Upper lobe of right lung (tissue), 1 donor: ENCODE measurements at places on chromosomes 5 and 9. TPM values are rescaled to one million over a fixed set of nuclear protein-coding genes. Genes with fewer than 3 reads are reported as not detected.

Gene ADRB2
- total RNA-seq = 28.0 TPM

Gene FOXD4L3
- not detected for total RNA-seq

- DNase-seq = no peak
Measured at GRCh38 chr5:9559965-9560364, 14.1 kb upstream of the SEMA5A start.

DNA sequence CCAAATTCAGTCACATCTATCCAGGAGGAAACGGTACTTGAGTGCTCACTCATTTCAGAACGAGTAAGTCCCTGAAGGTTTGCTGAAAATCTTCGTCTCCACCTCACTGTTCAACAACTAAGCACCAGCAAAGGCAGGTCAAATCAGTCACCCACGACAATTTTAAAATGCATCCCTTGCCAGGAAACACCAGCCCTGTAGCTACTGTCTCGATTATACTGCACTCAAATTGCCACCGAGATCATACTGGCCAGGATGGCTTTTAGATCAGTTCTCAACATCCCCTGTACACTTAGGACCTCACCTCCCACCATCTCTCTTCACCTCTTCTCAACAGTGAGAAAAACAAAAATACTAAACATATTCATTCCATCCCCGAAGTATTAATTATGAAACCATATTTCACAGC lies 298.6 kb downstream of the AGTPBP1 start:
- DNase-seq = no peak

DNA sequence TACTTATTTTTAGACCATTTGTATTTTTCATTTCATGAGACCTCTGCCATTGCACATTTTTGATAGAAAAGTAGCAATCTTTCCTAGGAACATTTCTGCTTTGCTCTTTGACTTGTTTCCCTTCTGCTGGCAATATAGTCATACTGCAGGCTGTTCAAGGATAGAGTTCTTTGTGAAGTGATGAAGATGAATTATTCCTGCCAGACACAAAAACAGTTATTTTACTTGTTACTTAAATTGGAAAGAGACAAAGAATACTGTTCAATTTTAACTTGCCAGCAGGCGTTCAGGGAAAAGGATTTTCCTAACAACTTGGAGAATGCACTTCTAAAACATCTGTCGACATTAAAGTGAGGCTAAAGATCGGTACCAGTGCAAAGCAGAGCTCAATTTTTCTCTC lies 251.7 kb upstream of the ACTBL2 start:
- DNase-seq = no peak

GRCh38 chr9:76657265-76657664 lies 107.0 kb upstream of the PCA3 start:
- no peak for DNase-seq

Gene CCL19
- 1.1 TPM for total RNA-seq

Gene AMACR
- total RNA-seq = 9.1 TPM

DNA sequence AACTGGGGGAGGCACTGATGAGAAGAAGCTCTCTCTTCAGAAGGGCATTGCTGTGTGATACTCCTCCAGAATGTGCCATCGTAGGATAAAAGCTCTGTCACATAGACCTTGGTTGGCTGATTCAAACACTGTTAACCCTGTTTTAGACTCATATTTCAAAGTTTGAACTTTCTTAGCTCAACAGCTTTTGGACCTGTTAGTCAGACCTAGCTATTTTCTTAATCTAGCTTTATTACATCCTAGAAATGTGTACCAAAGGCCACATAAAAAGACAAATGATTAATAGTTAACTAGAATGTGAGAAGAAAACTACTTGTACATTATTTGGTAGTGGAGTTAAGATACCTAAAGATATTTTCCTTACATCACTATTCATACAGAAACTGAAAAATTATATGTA lies 4.3 kb downstream of the RHOBTB3 start:
- DNase-seq = no peak

GRCh38 chr9:120136696-120137095 lies 443.3 kb downstream of the CDK5RAP2 start:
- DNase-seq = no peak

Gene PKN3
- total RNA-seq = 13.4 TPM

Gene GFPT2
- total RNA-seq = 20.4 TPM

Gene WDR38
- total RNA-seq = not detected

Gene IFNA14
- not detected for total RNA-seq
